Pancreas (tissue), 10 donors: ENCODE measurements at places on chromosomes 2 and 18.

DNA sequence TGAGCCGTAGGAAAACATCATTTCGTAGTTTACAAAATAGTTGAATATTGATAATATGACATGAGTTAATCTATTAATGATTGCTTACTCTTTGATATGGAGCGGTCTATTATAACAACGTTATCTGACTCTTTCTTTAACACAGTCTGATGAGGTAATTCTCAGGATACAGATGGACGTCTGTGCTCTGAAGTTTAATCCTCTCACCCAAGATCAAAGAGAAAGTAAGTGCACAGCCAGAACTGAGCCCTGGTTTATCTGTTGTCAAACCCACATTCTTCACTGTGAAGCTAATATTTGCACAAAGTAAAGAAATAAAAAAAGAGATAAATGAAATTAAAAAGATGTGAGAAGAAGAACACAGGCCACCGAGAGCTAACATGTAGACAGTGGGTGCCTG, 190.9 kb upstream of the COPS8 start:
- DNase-seq = no peak

- DNase-seq = no peak
Measured at GRCh38 chr2:24613154-24613814, 122.2 kb downstream of the NCOA1 start.

DNA sequence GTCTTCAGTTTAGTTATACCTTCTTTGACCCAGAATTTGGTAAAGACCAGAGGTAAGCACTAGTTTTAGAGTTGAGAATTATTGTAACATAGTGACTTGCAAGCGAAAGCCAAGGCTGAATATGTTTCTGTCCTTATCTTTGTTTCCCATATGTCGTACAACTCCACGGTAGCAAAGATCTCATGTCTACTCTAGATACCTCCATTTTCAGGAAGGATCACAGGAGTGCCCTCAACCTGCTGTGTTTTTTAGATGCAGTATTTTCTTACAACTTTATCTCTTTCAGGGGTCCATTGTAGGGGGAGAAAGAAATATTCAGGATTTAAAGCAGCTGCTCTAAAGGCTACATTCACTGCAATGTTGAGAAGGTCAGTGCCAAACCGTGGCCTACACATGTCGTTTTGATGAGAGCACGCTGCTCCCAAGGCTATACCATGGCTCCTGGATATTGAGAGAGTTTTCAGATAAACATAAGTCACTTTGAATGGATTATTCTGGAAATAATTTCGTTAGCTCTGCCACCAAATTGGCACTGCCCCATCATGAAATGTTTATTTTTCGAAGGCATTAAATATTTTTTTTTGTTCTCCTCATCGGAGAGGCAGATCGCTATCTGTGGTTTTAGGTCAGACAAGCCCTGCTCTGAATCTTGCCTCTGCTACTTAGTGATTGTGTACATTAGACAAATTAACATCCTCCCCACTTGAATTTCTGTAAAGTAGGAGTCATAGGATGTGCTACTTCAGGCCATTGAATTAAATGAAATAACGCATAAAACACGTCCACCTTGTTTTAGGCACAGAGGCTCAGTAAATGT, 2.1 kb downstream of the RHBDD1 start:
- no peak for DNase-seq

- peak; percentile 40 for DNase-seq
Measured at GRCh38 chr2:148989882-148990493, 48.5 kb upstream of the LYPD6B start.

GRCh38 chr2:201070948-201071478, 458 bp downstream of the HYCC2 start:
- no peak for DNase-seq

DNA sequence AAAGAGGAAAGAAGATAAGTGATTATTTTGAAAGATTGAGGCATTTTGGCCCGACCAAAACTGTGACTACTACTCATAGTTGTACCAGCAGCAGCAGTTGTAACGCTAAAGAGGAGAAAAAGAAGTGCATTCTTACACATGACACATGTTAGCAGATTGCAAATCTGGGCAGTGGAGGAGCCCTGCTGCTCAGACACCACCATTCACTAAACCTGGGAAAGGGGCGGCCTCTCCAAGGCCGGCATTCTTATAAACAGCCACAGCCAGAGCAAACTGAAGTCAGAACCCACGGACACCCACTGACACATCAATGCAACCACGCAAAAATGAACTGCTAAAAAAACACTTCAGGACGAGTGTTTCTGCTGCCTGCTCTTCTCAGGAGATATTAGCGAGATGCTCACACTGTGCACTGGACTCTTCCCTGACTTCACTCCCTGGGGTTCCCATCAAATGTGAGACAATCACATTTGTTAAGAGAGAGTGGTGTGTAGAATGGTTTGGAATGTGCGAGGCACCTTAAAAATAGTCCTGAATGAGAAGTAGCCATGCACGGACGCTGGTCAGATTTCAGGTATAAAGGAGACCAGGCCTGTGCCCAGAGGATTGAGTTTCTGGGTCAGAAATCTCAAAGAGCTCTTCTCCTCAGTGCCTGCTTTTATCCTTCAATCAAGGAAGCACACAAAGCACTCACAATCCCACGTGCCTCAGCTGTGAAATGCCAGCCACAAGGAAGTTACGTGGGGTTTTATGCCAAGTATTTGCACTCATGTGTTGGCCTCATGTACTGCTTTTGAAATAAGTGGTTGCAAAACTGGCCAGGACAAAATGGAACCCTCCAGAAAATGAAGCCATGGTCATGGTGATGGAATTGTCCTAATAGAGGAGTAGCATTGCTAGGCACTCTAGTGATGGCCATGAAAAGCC, 83.4 kb downstream of the MTCL1 start:
- no peak for DNase-seq

DNA sequence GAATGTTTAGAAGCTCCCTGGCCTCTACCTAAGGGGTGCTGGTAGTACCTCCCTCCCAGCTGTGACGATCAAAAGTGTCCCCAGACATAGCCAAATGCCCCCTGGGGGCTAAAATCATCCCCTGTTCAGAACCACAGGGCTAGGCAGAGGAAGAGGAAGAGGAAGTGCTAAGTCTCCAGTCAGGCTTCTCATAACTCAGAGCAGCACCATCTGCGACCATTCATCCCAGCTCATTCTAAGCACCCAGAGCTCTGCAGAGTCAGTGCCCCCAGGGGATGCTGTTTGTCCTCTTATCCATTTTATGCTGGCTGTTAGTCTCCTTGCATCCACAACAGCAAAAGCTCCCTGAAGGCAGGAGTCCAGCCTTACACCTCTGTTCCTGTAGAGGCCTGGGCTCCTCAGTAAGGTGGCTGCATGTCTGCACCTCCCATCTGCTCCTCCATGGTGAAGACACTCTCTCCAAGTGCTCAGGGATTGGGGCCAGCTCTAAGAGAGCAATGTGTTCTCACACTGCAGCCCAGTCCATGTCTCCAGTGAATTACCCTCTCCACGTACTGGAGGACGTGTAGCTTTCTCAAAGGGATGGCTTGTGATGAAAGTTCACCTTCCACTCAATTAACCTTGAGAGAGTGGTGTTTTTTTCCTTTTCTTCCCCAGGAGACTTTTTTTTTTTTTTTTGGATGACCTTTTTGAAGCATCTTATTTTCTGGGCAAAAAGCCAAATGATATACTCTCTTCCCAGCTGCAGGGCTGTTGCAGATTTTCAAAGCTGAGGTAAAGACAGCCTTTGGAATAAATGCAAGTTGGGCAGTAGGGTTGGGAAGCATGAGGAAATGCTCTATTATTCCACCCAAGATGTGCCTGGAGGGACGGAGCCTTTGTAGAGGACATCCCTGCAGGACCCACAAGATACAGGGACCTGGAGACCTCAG, 158.9 kb upstream of the SLC14A2 start:
- DNase-seq = no peak
